ENCODE measurements at places on chromosomes 6 and 20.

GRCh38 chr6:164045082-164045481, 630.6 kb downstream of the QKI start:
- no peak for DNase-seq

GRCh38 chr6:3610206-3610605, 141.3 kb downstream of the PXDC1 start:
- no peak for DNase-seq

DNA sequence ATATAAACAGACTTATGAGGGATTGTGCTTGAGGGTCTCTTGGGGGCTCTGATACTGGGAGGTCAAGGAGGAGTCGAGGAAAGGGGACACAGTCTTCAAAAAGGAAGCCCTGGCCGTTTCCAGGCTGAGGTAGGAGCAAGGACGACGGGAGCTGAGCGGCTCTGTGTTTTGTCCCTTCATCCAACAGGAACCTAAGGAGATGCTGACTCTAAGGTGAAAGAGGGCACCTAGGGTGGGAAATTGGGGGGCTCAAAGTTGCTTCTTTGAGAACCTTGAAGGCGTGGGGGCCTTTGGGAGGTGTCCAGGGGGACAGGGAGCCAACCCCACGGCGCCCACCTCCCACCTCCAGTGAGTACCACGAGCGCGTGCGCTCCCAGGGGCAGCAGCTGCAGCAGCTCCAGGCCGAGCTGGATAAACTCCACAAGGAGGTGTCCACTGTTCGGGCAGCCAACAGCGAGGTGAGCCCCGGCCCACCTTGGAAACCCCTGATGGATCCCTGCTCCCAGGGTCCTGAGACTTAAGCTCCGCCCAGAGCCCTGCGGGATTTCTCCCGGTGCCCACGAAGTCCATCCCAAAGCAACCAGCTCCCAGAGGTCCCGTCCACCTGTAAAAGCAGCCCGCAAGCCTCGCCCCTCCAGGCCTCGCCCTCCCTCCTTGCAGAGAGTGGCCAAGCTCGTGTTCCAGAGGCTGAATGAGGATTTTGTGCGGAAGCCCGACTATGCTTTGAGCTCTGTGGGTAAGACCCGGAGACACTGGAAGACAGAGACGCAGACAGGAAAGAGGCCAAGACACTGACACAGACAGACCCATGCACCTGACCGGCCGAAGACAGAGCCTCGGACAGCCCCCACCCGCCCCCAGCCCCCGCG, 2.9 kb downstream of the SPAG4 start:
- DNase-seq = peak; percentile 18

DNA sequence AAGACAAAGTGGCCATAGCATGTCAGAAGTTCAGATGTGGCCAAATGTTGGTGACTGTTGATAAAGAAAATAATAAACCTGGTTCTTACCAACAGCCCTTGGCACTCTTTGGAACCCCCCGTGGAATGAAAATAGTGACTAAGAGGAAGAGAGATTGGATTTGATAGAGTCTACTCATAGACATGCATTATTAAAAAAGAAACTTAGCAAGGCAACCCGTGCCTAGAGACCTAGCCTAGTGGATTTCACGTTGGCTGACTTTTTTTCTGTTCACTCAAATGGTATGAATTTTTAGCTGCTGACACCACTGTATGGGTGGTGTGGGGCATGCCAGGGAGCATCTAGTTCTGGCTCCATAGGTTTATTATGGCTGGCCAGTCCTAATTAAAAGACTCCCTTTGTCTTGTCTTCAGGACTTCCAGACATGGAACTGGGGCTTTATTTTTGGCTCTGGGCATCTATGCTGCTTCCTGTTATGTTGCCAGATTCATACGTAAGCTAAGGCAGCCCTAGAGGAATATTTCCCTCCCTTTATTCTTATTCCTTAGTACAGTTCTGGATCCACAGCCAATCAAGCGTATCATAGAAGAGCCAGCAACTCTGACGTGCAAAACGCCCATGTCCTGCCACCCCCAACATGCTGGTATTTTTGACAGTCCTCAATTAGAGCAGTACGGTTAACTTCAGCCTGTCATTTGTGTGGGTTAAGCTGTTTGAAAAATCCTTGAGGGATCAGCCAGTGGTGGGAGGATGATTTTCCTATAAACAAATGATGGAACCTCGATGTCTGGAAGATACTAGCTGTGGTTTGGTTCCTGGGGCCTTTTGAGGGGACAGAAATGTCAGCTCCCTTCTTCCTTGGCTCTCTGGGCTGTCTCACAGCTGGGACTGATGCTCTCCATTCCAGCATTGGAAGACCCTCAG, 127.5 kb downstream of the ISM1 start:
- no peak for DNase-seq

DNA sequence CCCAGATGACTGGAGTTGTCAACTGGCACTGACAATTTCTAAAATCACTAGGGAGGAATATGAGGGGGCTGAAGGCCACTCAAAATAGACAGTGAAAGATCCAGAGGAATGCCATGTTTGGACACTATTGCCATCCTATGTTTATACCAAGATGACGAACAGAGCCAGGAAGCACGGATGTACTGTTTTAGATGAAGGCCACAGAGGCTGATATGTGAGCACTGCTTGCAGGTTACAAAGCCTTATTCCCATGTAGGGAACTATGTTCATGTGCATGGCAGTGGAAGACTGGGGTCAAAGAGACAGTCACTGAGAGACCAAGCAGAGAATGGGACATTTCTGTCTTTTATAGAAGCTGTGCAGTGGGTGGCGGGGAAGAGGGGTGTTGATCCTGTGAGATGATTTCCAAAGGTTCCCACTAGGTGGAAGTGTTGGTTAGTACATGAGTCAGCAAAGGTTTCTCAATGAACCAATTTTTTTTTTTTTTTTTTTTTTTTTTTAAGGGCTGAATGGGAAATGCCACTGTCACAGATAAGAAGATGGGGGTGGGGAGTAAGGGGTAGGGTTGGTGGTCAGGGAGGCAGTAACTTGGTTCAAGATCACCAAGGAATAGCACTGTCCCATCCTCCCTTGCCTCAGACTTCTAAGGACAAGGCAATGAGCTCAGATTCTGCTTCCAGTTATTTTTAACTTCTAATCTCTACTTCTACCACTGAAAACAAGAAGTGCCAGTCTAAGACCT, 46.7 kb upstream of the MOCS1 start:
- no peak for DNase-seq

DNA sequence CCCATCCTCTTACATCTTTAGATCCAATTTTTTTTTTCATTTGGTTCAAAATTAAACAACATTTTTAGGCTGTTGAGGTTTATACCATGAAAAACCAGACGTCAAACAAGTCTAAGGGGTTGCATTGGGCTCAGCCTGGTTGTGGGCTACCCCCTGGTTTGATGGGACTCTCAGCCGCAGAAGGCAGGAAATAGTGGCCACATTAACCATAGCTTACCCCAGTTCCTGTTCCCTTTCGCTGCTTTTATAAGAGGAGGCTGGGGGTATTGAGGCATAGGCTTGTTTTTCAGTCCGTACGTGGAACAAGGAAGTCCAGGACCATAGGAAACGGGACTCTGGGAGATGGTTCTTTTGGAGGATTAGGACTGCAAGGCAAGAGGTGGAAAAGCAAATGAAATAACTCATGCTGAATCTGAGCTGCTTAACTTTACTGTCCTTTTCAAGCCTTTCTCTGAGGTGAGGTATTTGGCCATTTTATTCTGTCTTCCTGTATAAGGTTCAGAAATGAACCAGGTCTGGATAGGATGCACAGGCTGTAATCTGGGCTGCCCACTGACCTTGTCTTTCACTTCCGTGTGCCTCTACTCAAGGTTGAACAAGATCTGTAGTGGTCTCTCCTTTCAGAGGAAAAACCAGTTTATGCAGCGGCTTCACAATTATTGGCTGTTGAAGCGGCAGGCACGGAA, 7.7 kb downstream of the BRPF3 start:
- DNase-seq = peak; percentile 78

DNA sequence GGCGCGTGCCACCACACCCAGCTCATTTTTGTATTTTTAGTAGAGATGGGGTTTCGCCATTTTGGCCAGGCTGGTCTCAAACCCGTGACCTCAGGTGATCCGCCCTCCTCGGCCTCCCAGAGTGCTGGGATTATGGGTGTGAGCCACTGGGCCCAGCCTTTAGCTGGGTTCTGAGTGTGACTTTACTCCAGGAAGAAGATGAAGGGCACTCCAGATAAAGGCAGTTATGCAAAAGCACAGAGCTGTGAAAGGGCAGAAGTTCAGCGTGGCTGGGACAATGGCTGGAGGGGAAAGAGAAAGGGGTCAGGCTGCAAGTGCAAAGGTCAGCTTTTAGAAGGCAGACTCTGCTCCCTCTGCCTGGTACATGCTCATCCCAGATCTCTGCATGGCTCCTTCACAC, 39.7 kb downstream of the MAP3K5 start:
- DNase-seq = no peak

DNA sequence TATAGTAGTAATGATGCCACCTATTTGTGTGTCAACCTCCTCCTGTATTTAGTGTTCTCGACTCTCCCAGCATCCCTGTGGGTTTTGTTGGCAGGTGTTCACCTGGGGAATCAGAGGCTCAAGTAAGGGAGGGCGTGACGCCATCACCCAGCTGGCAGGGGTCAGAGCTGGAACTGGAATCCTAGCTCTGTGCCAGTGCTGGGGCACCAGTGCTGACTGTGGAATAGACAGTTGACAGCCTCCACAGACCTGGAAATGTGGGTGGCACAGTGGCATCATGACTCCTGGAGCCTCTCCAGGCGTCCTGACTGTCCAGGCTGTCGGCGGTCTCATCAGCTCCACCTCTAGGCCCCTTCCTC, 102.8 kb downstream of the SYCP2 start:
- no peak for DNase-seq

GRCh38 chr20:34017610-34018009, 23.9 kb downstream of the RALY start:
- DNase-seq = no peak

DNA sequence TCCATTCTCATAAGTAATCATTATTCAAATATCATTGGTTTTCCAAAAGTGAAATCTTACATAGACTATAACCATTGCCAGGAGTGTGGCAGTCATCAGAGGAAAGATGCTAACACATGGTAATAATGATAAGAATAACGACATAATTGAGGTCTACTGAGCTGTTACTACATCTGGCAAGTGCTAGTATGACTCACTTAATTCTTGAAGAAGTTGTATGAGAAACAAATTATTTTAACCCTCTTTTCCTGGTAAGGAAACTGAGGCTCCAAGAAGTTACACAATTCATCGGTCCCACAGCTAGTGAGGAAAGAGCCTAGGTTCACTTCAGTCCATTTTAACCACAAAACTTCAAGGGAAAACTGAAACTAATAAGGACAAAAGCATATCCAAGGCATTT, 335.6 kb upstream of the BTBD3 start:
- no peak for DNase-seq

DNA sequence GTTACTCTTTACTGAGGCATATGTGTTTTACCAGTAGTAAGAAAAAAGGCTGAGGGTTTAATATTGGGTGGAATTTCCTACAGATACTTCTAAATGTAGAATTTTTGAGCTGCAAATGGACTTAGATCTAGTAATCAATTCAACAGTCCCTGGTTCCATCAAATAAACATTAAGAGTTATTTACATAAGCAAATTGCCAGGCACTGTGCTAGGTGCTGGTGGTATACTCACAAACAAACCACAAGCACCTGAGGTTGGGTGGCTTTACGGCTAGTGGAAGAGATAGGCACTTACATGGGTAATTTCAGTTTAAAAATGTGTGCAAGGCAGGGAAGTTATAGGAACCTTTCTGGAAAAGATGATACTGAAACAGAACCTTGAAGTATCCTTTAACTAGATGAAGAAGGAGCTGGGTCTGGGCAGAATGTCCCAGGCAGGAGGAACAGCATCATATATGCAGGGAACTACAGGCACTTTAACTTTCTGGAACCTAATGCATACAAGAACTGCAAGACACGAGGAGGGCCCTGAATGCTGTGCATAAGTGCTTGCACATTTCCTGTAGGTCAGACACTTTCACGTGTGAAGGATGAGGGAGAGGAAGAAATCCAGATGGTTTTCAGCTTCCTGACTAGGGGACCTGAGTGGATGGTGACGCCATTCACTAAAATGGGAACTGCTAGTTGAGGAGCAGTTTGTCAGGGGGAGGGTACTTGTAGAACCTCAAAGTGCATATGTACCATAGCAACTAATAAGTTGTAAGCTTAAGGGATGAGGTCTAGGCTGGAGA, 4.5 kb downstream of the CCN6 start:
- no peak for DNase-seq

GRCh38 chr6:168450917-168451316, 9.9 kb downstream of the SMOC2 start:
- DNase-seq = no peak

DNA sequence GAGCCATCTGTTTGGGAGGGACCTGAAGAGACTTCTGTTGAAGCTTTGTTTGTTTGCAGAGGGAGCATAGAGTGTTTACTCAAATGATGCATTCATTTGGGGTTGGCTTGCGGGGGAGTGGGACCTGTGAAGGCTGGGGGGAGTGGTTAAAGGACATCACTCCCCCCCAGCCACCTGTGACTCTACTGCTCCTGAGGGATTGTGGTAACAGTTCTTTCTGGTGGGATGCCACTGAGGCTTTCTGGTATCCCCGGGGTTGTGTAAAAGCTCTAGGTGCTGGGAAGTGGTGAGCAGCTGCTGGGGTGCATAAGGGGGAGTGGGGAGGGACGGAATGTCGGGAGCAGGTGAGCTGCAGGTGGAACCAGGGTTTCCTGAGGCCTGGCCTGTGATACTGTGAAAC, 239.2 kb upstream of the QKI start:
- no peak for DNase-seq

GRCh38 chr20:40255365-40255764, 433.7 kb downstream of the MAFB start:
- DNase-seq = no peak

DNA sequence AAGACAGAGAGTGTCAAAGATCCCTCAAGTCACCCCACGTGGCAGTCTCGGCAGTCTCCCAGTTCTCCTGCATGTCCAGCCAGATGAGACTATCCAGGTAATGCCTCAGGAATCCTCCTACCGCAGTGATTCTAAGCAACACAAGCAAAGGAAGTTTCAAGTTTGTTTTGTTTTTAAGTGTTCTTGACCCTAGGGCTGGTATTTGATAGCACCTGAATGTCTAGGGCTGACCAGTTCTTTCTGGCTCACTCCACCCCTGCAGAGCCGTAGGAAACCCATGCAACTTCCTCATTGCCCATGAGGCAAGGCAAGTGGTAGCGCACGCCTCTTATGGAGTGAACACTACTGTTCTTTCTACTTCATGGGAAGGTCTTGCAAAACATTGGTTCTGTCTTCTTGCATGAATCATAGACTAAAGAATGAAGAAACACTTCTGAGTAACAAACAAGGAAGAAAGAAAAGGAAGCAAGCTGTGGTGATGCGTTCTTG, 24.8 kb upstream of the FOXQ1 start:
- no peak for DNase-seq

DNA sequence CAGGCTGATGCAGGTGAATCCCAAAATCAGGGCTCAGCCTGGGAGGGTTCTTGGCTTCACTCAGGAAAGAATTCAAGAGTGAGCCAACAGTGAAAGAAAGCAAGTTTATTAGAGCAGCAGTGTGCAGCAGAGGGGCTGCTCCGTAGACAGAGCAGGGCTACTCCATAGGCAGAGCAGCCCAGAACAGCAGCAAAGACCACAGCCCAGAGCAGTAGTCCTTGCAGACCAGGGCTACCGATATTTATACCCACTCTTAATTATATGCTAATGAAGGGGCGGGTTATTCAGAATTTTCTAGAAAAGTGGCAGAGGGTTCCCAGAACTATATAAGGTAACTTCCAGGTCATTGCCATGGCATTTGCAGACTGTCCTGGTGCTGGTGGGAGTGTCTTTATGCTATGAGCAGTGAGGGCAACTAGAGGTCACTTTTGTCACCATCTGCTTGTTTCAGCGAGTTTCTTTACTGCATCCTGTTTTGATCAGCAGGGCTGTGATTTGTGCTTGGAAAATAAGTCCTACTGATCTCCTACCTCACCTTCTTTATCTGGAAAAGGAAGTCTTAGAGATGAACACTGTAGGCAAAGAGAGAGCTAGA, 39.8 kb upstream of the PTPN1 start:
- DNase-seq = no peak
